Dermis microvascular lymphatic vessel endothelial cell (primary cell): ENCODE measurements at places on chromosomes 1 and 21. TPM values are rescaled to one million over a fixed set of nuclear protein-coding genes. Genes with fewer than 3 reads are reported as not detected.

The RERE gene
- total RNA-seq = 46.5 and 69.8 TPM in 2 replicates

DNA sequence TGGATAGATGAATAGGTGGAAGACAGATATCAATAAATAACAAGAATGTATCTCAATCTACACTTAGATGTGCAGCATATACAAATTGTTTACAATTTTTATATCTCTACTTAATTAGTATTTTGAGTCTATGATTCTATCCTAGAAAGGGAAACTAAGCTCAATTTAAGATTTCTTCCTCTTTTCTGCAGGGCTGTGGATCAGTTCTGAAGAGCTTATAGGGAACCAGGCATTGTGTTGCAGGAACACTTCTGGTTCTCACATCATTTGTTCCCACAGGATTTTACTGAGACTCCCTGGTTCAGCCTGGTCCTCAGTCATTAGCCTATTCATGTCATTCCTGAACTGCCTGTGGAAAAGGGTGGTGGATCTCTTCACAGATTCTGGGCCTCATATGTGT, 105.8 kb downstream of the TNFSF18 start:
- no peak for DNase-seq

GRCh38 chr1:38848071-38848470, 11.5 kb downstream of the RRAGC start:
- DNase-seq = no peak

The INTS7 gene
- total RNA-seq = 13.6 and 18.0 TPM in 2 replicates

DNA sequence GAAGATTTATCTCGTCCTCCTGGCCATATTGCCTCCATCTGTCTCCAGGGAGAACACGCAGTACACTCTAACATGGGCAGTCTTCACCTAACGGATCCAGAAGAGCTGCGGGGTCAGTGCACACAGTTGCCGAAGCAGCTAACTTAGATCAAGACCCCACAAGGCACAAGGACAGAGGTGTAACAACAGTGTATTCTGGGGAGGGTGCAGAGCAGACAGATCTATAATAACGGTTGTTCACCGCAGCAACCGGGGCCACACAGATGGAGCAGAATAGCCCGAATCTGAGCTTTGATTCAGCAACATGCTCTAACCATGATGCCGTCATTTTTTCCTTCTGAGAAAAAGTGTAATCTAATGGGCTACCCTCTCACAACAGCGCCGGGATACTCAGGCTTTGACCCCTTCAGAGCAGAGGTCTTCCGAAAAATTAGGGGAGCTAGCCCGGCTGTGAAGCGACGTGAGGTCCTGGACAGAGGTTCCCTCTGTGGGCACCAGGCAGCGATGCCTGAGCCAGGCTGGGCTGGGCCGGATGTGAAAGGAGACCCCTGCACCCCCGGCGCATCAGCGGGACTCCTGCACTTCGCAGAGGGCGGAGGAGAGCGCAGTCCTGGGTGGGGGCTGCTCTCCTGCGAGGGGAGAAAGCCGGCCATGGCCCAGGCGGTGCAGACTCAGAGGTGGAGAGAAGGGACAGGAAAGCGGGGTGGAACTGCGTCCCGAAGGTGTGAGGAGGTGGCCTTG, 57.5 kb downstream of the BCL9 start:
- no peak for DNase-seq

The CNIH3 gene
- 1.5 and 2.1 TPM in 2 replicates for total RNA-seq

GRCh38 chr1:221696718-221697461, 45.0 kb downstream of the DUSP10 start:
- DNase-seq = no peak

GRCh38 chr21:32425628-32426027, 13.1 kb downstream of the EVA1C start:
- DNase-seq = no peak

DNA sequence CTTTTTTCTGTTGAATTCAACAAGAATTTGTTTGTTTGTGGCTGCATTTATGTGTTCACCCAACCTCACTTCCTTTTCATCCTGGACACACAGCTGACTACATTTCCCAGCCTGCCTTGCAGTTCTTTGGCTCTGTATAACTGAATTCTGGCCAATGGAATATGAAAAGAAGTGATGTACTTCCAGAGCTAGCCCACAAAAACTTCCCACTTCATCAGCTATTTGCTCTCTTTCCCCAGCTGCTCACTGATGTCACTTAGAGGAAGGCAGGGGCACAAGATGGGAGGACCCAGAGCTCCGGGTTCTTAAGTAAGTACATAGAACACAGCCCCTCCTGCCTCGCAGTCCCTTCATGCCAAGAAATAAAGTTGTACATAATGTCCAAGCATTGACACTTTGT, 235.0 kb upstream of the FGGY start:
- peak; percentile 87 for DNase-seq

DNA sequence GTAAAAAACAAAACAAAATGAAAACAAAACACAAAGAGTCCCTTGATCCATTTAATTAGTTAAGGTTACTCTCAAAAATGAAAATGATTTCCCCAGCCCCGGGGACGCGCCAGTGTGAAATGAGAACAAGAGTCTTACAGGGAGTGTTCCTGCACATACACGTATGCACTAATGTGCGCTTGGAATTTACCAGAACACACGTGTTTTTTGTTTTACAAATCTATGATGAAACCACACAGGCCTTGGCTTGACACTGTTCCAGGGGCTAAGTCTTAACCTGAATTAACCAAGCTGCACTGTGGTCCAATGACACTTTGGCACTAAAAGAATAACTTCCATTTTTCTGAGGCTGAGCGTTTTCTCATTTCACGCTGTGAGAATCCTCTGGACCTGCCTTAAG, 63.7 kb downstream of the SLC45A1 start:
- no peak for DNase-seq

DNA sequence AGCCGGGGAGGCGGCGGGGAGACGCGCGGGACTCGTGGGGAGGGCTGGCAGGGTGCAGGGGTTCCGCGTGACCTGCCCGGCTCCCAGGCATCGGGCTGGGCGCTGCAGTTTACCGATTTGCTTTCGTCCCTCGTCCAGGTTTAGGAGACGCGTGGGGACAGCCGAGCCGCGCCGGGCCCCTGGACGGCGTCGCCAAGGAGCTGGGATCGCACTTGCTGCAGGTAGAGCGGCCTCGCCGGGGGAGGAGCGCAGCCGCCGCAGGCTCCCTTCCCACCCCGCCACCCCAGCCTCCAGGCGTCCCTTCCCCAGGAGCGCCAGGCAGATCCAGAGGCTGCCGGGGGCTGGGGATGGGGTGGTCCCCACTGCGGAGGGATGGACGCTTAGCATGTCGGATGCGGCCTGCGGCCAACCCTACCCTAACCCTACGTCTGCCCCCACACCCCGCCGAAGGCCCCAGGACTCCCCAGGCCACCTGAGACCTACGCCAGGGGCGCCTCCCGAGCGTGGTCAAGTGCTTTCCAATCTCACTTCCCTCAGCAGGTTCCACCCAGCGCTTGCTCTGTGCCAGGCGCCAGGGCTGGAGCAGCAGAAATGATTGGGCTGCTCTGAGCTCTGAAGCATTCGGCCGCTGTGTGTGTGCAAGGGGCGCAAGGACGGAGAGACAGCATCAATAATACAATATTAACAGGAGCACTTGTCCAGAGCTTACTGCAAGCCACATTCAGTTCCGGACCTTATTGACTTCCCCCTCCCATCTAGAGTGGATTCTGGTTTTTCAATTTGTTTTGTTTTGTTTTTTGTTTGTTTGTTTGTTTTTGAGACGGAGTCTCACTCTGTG, 10.3 kb downstream of the SIM2 start:
- no peak for DNase-seq

- DNase-seq = no peak
These were observed 593.1 kb upstream of the USP24 start for GRCh38 chr1:55808263-55808662.

DNA sequence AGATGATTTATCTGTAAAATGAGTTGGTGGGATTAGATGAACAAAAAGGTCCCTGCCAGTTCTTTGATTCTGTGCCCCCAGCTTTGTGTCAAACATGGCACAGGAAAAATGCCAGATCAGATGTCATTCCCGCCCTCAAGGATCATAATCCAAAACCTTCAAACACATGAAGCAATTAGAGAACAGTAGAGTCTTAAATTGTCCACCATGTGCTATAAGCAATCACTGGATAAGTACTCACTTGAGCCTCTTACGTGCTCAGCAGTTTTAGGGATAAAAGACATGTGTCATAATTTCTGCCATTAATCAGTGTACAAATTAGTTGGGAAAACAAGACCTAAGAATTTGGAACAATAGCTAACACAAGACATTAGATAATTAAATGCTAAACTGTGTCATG, 15.4 kb upstream of the KIAA0040 start:
- no peak for DNase-seq

DNA sequence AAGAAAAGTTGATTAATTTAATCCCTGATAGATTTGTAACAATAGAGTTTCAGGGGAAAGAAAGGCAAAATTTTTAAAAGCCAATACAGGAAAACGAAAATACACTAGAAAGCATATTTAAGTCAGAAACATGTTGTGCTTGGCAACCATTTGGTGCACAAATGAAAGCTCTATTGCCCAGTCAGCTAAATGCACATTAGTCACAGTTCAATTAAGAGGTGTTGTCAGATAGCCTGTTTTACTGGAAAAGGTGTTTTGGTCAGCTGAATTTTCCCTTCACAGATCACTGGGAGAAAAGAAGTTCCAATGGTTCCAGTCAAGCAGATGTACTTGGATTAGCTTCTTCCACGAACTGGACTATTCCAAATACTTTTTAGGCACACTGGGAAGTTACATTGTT, 25.4 kb downstream of the RGS4 start:
- peak; percentile 52 for DNase-seq

The KDM1A gene
- 85.7 and 97.2 TPM in 2 replicates for total RNA-seq
